Gastrocnemius medialis (tissue), 4 donors: ENCODE measurements at places on chromosomes 4 and X.

- DNase-seq = no peak
These were observed 10.3 kb upstream of the GPR143 start for GRCh38 chrX:9775930-9776329.

GRCh38 chr4:102541697-102542096 is 40.5 kb downstream of the NFKB1 start:
- no peak for DNase-seq

- no peak for DNase-seq
These were observed 287.7 kb downstream of the CPXCR1 start for GRCh38 chrX:89034679-89035078.

GRCh38 chrX:94676285-94676684 is 1002.3 kb downstream of the FAM133A start:
- DNase-seq = no peak

DNA sequence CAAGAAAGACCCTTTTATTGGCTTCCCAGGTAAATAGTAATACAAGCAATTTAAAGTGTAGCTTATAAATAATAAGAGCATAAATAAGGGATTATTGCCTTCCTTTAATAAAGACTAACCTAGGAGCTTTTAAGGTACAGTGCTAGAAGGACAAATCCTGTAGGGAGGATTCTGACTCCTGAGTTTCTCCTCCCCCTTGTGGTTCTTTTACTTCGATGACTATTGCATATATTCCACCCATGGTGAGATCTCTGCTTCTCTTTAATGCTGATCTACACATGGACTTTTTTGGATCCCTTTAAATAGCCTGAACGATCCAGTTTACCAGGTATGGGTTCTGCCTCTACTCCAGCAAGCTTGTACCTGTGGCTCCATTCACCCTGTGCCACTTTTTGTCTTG is 2.5 kb downstream of the GALNT7 start:
- DNase-seq = no peak

DNA sequence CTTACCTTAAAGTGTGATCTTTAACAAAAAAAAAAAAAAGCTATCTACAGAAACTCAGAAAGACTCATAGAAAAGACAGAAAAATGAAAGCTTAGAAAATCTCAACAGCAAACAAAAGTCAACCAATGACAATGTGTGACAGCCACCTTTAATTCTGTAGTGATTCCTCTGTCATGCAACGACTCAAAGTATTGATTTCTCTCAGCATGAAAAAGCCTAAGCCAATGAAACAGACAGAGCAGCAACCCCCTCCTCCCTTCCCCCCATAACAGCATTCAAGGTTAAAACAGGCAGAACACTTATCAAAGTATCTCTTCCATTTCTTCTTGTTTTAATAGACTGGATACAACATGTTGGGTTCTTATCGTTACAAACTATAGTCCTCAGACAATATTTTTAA is 112.5 kb downstream of the MAB21L2 start:
- DNase-seq = no peak

DNA sequence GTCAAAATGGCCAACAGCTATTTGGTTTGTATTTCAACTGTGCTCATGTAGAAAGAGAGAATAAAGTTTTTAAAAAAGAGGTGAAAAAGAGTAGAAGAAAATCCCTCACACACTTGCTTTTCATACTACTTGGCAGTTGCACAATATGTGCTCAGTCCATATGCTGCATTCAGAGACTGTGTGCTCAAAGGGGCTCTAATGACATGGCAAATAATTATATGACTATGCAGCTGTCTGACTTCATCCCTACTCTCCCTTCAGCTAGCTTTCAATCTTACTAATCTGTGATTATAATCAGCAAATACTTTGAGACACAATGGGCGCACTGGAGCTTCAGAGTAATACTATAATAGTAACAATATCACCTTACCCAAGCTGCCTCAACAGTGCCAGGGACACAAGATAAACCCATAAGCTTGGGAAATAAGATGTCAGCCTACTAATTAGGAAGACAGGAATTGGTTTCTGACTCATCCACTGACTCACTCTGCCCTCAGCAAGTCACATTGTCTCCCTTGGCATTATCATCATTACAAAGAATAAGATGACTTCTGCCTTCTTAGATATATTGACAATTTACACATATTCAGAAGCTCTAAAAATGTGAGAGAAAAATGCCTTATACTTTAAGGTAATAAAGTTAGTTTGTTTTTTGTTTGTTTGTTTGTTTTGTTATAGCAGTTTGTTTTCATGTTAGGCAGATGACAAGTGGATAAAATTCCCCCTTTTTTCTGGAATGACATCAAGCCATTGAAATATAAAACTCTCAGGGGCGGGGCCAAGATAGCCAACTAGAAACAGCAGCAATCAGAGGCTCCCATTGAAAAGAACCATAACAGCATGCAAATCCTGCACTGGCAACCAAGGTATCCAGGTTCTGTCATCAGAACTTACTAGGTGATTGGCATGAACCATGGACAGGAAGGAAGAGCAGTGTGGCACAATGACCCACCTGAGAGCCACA is 311.6 kb downstream of the FAM133A start:
- no peak for DNase-seq

DNA sequence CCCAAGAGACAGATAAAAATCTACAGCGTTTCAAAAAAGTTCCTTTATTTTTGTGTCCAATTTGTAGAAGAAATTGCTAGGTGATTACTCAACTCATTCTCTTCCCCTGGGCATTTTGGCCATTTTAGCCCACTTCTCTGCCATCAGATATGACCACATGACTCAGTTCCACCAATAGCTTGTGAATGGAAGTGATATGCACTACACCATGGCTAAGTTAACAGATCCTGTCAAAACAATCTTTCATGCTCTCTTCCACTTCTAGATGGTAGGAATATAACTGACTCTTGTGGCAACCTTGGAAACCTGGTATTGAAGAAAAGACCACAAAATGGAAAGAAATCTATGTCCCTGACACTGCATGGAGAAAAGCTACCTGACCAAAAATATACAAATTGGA is 26.2 kb upstream of the FREM3 start:
- no peak for DNase-seq

GRCh38 chr4:55069248-55069647 is 56.1 kb downstream of the KDR start:
- DNase-seq = no peak

DNA sequence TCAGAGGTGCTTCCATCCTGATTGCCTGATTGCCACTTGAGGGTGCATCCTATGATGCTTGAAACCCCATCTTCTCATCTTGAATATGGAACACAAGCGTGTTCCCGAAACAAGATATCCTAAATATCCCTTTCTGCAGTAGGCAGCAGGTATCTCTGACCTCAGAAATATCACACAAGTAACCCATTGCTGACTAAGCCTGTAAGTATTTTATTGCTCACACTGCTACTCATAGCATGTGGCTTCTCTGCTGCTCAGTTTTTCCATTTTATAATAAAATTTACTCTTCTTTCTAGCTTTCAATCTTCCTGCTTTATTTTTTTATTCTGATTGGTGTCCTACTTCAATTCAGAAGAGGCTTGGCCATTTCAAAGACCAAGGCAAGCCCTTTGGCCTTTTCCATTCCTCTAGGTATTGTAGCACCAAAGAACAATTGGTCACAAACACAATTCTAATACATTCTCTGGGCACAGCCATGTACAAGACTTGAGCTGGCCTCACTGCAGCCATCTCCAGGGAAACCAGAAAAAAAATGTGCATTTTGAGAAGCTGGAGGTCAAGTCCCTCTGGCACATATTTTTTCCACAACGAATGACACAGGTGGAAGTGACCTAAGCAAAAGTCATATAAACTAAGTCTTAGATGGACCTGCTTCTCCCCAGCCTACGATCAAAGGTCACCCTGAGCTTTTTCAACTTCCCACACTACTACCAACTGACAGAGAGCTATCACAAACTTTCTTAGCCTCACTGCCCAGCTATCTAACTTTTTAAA is 107.0 kb downstream of the OR13H1 start:
- no peak for DNase-seq

- peak; percentile 41 for DNase-seq
These were observed 53.0 kb downstream of the DCUN1D4 start for GRCh38 chr4:51895816-51896408.

DNA sequence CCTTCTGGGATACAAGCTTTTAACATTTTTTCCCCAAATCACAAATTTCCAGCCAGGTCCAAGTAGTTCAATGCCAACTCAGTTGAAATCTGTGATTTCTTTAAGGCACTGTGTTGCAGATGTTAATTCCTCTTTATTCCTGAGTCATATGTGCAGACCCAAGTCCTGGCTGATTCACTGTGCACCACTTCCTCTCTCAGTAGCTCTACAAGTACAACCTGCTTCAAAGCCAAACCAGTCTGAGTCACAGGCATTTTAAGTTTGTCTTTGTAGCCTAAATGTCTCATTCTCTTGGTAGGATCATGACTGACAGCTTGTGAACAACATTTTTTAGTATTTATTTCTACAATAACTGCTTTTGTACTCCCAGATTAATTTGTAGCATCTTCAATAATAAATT is 165.6 kb upstream of the S100G start:
- no peak for DNase-seq

- no peak for DNase-seq
These were observed 17.5 kb downstream of the STX18 start for GRCh38 chr4:4524364-4524763.

DNA sequence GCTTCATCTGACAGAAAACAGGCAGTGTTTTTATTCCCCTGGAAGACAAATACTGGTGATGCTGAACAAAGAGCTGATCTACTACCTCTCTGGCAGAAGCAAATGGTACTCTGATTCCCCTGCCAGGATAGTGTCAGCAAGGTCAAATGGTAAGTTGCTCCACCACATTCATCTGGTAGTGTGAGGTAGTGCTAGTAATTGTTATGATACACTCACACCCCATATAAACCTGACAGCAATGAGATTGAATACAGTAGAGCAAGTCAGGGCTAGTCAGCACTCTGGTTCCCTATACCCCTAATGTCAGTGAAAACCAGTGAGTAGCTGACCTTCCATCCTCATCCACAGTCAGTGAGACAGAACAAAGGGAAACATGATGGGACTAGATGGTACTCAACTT is 3.4 kb upstream of the SPIN4 start:
- DNase-seq = no peak

- no peak for DNase-seq
These were observed 144.9 kb downstream of the GPM6A start for GRCh38 chr4:175667122-175667521.

DNA sequence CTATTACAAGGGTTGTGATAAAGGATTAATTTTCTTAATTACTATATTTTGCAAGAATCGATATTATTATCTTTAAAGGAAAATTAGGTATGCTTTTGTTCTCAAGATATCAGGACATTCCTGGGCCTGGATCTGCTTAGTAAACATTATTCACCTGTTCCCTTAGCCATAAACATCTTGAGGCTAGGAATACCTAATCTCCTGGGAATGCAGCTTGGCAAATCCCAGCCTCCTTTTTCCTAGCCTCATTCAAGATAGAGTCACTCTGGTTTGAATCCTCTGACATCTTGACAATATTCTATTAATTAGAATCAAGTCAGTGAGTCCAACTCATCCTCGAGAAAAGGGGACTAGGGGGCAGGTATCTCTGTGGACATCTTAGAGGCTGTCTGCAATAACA is 327.1 kb downstream of the STIM2 start:
- DNase-seq = no peak

DNA sequence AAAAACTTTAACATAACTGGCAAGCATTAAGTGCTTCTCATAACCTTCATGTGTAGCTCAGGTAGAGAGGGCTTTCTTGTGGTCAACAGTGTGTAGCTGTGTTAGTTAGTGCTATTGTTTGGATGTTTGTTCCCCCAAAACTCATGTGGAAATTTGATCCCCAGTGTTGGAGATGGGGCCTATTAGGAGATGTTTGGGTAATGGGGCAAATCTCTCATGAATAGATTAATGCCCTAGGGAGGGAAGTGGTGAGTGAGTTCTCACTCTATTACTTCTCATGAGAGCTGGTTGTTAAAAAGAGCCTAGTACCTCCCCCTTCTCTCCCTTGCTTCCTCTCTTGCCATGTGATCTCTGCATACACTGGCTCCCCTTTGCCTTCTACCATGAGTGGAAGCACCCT is 16.5 kb upstream of the SLC25A43 start:
- DNase-seq = no peak

- no peak for DNase-seq
These were observed 175.4 kb upstream of the TENM3 start for GRCh38 chr4:182067828-182068227.

GRCh38 chrX:135522878-135523693 is 2.6 kb downstream of the INTS6L start:
- DNase-seq = no peak

- DNase-seq = no peak
These were observed 12.7 kb downstream of the MAD2L1 start for GRCh38 chr4:120053911-120054310.

DNA sequence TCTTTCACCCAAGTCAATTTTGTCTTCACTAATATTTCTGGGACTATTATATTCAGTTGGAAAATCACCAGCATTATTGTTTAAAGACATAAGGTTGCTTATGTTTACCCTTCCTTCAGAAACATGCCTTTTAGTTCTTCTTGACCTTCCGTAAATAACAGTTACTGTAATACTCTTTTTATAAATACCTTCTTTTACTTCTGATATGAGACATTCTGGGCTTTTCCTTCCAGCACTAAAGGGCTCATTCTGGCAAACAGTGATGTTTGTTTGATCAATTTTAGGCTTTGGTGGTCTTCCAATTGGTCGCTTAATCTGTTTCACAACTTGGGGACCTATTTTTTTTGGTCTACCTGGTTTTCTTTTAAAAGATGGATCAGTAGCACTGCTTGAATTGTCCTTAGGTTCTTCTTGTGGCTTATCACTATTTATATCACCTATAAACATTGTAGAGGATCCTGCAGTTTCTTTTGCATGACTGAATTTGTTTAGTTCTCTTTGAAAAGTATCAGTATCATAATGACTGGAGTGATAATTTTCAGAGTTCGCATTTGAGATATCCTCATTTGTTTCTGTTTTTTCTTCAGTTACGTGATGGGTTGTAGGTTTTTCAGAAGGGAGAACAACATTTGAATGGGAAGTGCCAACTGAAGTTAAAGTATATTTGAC is 64.8 kb downstream of the NCAPG start:
- no peak for DNase-seq

DNA sequence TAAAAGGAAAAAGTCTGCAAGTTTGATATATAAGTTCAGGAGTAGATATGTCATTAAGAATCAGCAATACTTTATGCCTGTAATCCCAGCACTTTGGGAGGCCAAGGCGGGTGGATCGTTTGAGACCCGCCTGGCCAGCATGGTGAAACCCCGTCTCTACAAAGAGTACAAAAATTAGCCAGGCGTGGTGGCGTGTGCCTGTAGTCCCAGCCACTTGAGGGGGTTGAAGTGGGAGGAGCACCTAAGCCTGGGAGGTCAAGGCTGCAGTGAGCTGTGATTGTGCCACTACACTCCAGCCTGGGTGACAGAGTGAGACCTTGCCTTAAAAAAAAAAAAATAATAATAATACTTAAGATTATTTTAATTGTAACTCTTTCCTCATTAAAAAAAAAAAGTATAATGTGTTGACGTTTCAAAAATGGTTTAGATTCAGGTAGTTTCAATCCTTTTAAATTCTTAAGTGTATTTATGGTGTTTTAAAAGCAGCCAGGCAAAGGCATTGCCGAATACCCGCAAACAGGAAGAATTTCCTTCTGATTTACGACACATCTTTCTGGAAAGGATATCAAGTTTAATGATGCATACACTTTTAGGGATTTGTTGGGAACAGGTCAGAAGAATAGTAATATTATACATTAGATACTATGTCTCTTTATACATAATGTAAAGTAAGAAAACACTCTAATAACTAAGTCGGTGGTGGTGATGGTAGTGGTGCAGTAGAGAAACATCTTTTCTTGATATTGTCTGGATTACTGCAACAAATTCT is 80.9 kb downstream of the KDM6A start:
- no peak for DNase-seq

- DNase-seq = no peak
These were observed 465 bp downstream of the BMPR1B start for GRCh38 chr4:94758141-94758699.

- DNase-seq = no peak
These were observed 432.1 kb upstream of the NR3C2 start for GRCh38 chr4:148874331-148874730.
